ENCODE measurements at places on chromosomes 6 and 20. TPM values are rescaled to one million over a fixed set of nuclear protein-coding genes. Genes with fewer than 3 reads are reported as not detected.

CLVS2 gene
- total RNA-seq = not detected

DNA sequence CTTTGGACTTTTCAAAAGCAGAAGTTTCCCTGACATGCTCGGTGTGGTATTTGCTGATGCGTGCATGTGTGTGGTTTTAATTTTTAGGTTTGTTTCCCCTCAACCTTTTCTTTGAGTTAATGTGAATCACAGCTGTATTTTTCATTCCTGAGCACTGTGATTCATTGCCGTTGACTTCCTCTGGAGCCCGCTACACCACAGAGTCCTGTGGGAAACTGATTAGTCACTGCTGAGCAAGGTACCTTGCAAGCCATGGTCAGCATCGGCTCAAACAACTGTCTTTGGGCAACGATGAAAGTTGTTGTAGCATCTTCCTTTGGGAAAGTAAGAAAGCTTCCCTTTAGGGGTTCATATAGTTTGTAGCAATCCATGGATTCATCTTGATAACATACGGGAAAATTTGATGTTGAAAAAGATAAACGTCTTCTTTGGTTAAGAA, 57.5 kb downstream of the RIN2 start:
- DNase-seq = no peak

DNA sequence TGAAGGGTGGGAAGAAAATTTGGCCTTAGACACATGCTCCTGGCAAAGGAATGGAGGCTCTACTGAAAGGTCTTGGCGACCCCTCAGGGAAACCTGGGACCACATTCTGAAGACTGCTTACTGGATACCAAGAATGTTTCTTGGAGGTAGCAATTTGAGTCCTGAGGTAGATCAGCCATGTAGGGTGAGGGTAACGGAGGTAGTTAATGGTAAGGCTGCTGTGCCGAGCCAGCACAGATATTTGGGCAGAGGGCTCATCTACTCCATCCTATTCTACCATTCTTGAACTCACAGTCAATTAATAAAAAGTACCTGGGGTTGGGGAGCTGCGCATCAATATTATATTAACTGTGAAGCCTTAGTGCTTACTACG, 401 bp upstream of the PHF3 start:
- DNase-seq = no peak

DNA sequence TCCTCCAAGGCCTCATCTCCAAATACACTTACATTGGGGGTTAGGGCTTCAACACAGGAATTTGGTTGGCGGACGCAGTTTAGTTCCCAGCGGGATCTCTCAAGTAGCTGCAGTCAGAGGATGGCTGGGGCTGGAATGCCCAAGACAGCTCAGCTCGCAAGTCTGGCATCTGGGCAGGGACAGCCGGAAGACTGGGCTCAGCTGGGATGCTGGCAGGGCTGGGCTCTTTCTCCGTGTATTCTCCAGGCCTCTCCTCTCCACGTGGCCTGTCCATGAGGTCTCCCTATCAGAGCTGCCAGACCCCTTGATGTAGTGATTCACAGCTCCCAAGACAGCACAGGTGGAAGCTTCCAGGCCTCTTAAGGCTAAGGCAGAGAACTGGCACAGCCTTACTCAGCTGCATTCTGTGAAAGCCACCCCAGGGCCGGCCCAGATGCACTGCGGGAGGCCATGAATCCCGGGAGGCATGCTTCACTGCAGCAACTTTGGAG, 5.0 kb downstream of the FGD2 start:
- DNase-seq = no peak

GRCh38 chr20:2872459-2873009, 747 bp upstream of the PTPRA start:
- DNase-seq = peak; percentile 81

HSPA12B gene
- total RNA-seq = not detected

DNA sequence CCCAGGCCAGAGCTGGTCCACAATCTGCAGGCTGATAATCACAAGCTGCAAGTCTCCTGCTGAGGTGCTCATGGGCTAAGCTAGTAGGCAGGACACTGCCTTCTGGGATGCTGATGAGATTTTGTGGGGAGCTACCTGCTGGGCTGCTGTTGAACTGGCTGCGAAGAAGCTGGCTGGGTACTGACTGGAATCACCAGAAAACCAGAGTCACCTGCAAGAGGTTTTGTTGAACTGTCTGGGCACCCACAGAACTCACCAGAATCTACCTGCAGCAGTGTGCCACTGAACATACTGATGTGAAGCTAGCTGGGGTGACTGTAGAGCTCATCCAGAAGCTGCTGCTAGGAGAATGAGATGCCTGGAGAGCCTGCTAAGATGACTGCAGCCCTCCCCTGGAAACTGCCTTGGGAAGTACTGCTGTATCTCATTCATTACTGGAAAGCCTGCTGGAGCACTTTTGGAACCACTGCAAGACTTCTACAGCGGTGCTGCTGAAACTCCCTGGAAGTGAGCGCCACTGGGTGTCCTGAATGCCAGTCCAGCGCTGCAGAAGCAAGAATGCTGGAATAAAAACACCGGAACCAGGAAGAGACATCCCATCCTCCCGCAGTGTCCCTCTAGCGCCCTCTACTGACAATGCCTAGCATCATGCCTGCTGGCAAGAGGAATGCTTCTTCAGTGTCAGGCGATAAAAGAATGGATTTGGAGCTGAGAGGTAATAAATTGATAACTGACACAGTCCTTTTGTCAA, 64.9 kb upstream of the ARHGAP18 start:
- DNase-seq = peak; percentile 64

DNA sequence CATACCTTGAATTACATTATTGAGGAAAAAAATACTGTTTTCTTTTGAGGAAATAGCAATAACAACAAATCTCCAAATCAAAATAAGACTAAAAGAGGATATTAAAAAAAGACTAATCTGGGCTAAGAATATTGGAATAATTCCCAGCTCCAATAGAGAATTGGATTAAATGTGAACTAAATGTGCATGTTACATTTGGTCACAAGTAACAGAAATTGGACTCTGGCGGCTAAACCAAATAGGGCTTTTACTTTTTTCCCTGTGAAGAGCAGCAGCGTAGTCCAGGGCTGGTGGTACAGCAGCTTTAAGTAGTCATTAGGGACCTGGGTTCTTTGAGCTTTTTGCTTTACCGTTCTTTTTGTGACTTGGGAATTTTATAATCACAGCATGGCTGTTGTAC, 71.9 kb downstream of the ELOVL2 start:
- DNase-seq = no peak

- no peak for DNase-seq
Observed at GRCh38 chr6:169620171-169621130, 81.4 kb downstream of the WDR27 start.

DNA sequence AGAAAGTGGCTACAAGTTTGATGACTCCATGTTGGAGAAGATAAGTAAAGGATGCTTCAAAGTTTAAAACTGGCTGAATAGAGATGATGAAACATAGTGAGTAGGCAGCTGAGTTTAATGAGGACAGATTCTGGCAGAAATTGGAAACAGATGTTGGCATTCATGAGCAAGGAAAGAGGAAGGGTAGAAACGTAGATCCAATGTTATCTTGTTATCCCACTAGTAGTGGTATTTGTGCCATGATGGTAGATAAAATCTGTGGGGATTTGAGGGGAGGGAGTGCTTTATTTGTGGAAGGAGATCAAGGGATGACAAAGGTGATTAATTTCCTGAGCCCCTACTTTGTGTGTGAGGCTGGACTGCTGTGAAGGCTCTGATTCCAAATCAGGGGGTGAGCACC, 69.5 kb downstream of the MRAP2 start:
- DNase-seq = no peak

- DNase-seq = peak; percentile 75
Observed at GRCh38 chr6:155314773-155315515, 660 bp upstream of the TFB1M start.

- DNase-seq = no peak
Observed at GRCh38 chr6:129500958-129501739, 208.8 kb downstream of the ARHGAP18 start.

- DNase-seq = no peak
Observed at GRCh38 chr6:162099685-162100084, 627.9 kb downstream of the PRKN start.

DNA sequence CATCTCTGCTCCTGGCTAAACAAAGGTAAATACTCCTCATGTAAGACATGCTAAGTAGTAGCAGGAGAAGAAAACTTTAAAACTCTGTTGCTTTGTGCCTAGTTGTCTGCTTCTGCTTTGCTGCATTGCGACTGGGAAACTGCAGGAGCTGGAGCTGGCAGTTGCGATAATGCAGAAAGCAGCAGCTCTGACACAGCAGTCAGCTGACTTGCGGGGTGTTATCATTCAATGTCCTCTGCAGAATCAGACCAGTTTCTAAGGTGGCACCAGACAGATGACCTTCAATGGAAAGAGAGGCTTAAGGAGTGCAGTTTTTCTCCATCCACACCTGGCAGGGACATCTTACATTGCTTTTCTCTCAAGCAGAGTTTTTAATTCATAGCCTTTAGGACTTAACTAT, 69.9 kb upstream of the SOX4 start:
- no peak for DNase-seq

DNA sequence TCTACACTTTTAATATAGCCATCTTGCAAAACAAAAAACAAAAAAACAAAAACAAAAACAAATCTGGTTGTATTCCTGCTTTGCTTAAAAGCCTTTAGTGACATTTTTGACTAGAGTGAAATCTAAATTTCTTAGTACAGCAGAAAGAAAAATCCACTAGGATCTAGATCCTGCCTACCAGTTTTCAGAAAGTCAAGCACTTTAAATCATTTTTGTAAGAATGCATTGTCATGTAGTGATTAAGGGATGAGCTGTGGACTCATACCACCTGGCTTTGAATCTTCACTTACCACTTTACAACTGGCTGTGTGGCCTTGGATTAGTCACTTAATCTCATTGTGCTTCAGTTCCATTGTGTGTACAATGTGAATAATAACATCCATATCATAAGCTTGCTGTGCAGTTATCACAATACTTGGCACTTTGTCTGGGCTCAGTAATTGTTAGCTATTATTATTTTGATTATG, 4.0 kb downstream of the MKKS start:
- no peak for DNase-seq

- DNase-seq = no peak
Observed at GRCh38 chr20:34493646-34494045, 22.6 kb upstream of the DYNLRB1 start.

GRCh38 chr6:13486679-13487121, 700 bp downstream of the GFOD1 start:
- DNase-seq = peak; percentile 79

DNA sequence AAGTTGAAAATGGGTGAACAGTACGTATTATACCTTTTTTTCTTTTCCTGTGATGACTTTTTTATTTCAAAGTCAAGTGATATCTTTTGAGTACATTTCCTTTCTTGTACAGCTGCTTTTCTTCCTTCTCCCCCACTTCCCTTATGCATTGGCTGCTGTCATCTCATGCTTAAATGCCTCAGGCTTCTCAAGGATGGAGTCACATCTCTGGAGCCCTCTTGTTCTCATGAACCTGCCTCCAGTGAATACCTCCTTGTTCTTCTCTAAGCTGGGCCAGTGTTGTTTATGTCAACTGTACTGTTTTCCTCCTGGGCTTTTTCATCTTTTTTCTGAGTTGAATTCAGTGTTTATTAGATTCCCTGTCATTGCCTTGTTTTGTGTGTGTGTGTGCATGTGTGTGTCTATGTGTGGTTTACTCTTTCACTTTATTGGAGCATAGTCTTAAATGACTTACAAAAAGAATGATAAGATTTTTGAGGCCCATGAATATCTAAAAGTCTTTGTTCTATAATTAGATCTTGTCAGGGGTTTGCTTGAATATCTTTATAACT, 23.6 kb downstream of the STXBP5 start:
- DNase-seq = no peak

- DNase-seq = no peak
Observed at GRCh38 chr6:18748314-18748713, 361.2 kb downstream of the RNF144B start.

DNA sequence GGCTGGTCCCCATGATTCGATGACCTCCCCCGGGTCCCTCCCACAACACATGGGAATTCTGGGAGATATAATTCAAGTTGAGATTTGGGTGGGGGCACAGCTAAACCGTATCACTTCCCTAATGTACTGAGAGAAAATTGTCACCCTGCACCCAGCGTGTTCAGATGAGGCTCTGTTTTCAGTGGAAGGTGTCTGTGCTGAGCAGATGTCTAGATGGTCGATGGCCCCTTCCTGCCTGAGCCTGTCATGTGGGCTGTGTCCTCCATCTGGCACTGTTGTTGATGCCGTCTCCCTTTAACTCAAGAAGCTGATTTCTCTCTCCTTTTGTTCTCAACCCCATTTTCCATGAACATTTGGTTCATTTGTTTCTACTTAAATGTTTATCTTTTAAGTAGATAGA, 37.0 kb downstream of the TMEM181 start:
- DNase-seq = no peak

- no peak for DNase-seq
Observed at GRCh38 chr6:32815996-32816395, 806 bp downstream of the HLA-DOB start.

- DNase-seq = no peak
Observed at GRCh38 chr20:52761867-52762266, 210.3 kb upstream of the TSHZ2 start.

GRCh38 chr20:23289249-23289648, 61.3 kb upstream of the NXT1 start:
- DNase-seq = no peak

LY6G6C gene
- total RNA-seq = not detected

GRCh38 chr20:32622585-32623468, 37.7 kb upstream of the NOL4L start:
- no peak for DNase-seq

GRCh38 chr6:81640126-81640525, 112.4 kb downstream of the TENT5A start:
- DNase-seq = no peak

- DNase-seq = no peak
Observed at GRCh38 chr6:108083349-108083748, 8.8 kb upstream of the OSTM1 start.

GRCh38 chr6:17390276-17390675, 3.1 kb upstream of the CAP2 start:
- DNase-seq = no peak

- no peak for DNase-seq
Observed at GRCh38 chr6:78967191-78967590, 99.8 kb downstream of the IRAK1BP1 start.

NQO2 gene
- 21.2 TPM for total RNA-seq

DNA sequence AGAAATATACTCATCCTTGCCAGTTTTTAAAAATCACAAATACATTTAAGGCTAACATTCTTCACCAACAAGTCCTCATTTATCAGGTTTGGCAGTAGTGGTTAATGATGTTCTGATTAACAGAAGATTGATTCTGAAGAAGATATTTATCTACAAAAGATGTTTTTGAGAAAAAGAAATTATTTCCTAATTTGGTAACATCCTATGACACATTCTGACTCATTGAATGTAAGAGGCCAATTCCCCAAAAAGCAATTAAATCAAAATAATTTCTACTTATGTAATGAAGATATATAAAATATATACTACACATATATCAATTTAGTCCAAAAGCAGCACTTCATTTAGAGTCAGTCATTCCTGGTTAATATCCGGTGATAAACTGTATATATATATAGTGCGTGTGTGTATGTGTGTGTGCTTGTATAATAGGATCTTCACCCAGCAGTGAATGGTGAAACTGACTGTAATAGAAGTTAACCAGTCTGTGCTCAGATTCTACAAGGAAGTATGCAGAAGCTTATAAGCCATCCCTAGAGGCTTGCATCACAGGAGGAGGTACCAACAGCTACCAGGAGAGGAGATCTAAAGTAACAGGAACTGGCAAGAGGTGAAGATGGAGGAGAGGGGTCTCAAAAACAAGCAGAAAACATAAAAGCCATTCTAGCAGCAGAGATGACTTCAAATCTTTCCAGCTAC, 82.9 kb upstream of the MARCKS start:
- no peak for DNase-seq

All from activated CD8-positive, alpha-beta T cell treated with anti-CD3 and anti-CD28 coated beads, Interleukin-2, amount 10 ng/mL, durations not matched to agents 7 days and 5 days (primary cell).